AG09309 (cell line): ENCODE measurements at places on chromosomes 11 and 22.
A peak's percentile ranks its signal among the peaks of the same experiment; 100 is the strongest.

DNA sequence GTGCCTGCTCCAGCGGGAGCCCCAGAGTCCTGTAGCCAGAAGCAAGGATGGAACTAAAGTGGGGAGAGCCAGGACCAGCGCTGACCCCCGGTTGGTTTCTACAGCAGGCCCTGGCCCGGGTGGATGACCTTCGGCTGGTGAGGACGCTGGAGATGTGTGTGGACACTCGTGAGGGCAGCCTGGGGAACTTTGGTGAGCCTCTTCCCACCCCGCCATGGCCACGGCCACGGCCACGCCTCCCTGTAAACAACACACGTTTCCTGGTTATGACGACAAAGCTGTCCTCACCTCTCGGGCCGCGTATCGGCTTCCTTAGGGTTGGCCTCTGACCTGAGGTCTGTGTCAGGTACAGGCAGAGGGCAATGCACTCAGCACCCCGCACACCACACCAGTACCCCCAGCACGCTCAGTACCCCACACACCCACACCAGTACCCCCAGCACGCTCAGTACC, 4.1 kb downstream of the LRRC56 start:
- no peak for DNase-seq

DNA sequence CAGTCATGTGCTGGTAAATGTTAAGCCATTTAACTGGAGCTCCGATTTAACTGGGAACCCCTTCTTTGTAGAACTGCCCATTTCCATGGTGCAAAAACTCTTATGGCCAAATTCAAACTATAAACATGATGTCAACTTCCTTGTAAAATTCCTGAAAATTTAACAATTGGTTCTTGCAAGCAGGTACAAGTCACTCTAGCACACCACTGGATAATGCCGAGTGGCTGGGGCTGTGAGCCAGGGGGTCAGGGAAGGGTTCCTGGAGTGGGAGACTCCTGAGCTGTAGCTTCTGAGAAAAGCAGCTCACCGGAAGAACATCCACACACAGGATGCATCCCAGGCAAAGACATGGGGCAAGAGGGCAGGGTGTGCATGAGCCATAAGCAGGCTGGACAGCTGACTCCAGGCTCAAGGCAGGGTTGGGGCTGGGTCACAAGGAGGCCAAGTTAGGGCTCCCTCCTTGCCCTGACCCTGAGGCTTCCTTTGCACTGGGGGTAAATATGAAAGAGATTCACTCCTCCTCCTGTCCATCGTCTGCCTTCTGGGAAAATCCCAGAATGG, 18.2 kb downstream of the P2RY2 start:
- DNase-seq: no peak

GRCh38 chr11:76236092-76236999, 30.0 kb upstream of the WNT11 start:
- DNase-seq: no peak

DNA sequence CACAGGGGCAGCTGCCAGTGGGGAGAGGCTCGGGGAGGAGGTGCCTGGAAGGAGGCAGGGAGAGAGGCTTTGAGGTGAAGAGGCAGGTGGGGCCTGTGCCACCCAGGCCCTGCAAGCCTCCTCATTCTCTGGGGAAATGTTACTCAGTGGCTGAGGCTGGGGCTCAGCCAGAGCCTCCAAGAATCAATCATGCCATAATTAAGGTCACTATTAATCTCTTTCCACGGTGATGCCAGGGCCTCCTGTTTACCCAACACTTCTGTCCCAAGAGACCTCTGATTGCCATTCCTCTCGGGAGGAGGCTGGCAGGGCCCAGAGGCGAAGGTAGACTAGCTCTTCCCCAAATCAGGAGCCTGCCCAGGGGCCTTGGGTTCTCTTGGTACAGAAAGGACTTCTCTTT, 38.4 kb downstream of the GDPD5 start:
- no peak for DNase-seq

DNA sequence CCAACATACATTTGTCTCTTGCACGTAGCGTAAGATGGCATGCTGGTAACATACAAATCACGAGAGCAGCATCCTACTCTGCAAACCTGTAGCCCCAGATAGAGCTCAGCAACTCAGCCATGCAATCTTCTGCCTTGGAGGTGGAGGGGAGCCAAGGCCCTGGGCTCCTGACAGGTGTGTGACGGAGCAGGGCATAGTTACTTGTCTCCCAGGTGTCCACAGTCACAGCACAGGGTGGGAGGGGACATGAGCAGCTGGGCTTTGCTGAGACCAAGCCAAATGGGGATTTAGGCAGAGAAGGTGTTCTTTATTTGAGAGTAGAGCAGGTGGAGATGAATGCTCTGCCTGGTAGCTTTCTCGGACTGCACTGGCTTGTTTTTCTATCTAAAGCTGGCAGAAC, 111.7 kb downstream of the TEAD1 start:
- no peak for DNase-seq

DNA sequence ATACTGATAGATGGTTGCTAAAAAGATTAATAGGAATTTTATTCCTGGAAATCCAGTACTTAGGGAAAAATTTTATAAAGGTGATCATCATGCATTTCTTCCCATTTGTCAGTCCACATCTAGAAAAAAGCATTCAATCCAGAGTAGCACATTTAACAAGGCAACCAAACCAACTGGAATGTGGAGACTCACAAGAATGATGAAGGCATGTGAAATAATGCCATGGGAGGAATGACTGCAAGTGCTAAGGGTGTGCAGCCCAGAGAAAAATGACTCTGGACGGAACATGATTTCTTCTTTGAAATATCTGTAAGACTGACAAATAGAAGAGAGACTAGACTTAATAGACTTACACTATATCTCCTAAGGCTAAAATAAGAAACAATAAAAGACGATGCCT, 33.8 kb downstream of the BLID start:
- no peak for DNase-seq

DNA sequence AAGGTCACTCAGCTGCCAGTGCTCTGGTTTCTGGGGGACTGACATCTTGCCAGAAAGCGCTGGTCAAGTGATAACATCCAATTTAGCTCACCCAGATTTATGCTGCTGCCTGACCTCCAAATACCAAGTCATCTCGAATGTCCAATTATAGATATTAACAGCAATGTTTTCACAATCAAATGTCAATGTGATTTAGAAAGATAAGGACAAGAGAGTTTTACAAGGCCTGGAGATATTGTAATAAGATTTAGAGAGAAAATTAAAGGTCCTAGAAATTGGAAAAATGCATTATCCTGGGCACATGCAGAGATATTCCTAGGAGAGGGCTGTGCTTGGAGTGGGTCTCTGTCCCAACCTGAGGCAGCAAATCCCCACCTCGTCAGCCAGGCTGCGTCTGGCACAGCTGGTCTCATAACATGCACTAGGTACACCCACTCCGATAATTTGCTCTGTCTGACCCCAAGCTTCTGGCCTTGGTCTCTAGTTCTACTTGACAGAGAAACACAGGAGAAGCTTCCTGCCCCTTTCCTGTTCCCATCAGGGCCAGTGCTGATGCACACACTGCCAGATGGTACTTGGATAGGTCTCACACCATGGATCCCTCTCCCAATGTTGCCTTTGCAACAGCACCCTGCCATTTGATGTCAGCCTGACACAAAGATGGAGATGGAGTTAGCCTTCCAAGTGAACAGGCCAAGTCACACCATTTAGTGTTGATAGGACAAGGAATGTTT, 28.6 kb downstream of the USH1C start:
- DNase-seq: no peak

DNA sequence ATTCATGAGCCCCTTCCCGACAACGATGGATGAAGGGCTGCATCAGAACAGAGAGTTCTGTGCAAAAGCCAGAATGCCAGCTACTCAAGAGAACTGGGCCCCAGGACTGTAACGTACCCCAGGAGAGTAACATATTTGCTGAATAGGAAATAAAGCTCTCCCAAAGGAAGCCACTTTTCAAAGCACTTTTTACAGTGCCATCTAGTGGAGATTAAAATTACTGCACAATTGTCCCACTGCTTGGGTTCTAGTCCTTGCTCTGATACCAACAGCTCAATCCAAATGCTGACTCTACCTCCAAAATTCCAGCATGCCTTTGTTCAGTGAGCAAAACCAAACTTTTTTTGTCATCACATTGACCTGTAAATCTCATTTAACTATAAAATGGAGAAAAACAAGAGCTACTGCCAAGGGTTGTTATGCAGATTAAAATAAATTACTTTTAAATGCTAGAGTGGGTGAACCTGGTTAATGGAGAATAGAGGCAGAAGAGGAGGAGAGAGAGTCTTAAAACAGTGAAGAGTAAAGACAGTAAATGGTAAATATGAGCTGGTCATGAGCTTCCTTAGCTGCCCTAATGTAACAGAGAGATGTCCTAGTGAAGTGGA, 87.6 kb upstream of the FSHB start:
- no peak for DNase-seq

DNA sequence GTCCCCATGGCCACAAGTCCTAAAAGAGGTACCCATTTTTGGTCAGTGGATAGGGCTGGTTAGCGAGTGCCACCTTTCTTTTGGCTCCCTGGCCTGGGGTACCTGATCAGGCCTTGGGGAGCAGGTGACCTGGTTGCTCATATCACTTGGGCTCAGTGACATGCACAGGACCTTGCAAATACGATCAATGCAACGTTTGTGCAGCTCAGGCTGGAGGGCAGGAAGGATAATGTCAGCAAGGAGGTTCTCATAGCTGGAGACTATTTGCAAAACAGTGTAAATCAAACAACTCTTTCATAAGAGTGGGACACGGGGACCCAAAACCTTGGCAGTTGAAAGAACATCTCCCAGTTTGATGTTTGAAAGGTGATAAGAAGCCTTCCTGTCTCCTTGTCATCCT, 127.4 kb upstream of the CADM1 start:
- no peak for DNase-seq

- no peak for DNase-seq
These were observed 158.2 kb downstream of the TRIM29 start for GRCh38 chr11:119979701-119980100.

DNA sequence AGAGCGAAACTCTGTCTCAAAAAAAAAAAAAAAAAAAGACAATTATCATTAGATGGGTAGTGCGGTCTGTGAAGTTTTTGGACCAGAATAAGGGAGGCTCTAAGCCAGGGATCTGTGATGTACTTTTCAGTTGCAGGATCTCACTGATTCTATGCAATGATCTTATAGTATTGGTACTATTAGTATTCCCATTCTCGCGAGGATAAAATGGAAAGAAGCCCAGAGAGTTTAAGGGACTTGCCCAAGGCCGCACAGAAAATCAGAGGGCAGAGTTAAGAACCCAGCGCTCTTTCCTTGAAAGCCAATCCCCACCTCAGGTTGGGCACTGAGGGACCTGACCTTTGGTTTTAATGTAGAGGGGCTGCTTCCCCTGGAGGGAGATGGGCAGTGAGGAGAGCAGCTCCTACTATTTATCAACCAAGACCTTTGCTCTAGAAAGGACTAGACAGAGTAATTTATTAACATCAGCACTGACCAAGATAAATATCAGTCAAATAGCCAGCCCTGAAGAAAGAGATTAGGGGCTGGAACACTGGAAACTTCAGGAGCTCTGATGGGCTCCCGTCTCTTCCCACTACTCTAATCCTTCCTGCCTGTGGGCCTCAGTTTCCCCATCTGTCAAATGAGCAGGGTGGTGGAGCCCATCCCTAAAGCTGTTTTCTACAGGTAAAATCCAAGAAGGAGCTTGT, 6.0 kb downstream of the NIPSNAP1 start:
- no peak for DNase-seq

DNA sequence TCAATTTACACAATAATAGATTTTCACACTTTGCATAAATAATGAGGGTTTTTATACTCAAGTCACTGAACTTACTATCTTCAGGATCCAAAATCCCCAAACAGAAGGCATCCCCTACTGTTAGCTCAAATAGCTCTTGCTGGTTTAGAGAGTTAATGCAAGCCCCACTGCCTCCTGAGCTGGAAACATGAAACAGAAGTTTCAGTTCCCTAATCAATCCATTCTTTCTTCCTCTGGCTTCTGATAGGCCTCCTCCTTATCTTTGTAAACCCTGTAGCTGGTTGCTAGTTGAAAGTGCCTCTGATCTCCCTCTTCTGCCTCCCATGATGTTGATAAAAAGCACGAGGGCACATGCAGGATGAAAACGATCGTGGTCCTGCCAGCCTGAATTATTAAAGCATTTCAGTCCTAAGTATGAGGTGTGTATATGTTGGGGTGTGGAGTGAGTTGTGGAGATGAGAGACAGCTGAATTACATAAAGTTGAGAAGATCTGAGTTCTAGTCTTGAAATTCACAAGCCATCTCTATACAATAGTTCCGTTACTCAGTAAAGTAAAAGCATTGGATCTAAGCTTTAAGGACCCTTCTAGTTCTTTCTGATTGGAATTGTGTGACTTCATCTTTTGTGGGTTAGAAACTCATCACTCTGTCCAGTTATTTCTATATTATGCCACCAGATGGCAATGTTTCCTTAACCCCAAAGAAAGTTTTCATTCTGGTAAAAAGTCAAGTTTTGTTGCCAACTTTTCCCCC, 35.0 kb upstream of the EHF start:
- DNase-seq: peak; percentile 23

GRCh38 chr11:104279587-104279986, 115.6 kb upstream of the PDGFD start:
- DNase-seq: no peak

- DNase-seq: no peak
These were observed 16.4 kb downstream of the ATP5MG start for GRCh38 chr11:118417801-118418200.

DNA sequence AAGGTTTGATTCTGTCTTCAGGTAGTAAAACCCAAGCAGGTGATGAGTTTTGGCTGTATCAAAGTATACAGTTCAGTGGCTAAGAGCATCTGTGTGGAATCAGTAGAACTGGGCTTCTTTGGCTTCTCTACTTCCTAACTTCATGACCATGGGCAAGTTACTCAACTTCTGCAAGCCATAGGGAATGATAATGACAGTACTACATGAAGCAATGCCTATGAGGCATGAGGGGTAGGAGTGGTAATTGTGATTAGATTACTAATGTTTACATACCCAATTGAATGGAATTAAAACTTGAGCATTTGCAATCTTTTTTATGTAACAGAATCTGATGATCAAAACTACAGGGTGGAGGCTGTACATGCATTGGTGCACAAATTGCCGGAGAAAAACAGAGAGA, 164.3 kb downstream of the PGR start:
- no peak for DNase-seq

DNA sequence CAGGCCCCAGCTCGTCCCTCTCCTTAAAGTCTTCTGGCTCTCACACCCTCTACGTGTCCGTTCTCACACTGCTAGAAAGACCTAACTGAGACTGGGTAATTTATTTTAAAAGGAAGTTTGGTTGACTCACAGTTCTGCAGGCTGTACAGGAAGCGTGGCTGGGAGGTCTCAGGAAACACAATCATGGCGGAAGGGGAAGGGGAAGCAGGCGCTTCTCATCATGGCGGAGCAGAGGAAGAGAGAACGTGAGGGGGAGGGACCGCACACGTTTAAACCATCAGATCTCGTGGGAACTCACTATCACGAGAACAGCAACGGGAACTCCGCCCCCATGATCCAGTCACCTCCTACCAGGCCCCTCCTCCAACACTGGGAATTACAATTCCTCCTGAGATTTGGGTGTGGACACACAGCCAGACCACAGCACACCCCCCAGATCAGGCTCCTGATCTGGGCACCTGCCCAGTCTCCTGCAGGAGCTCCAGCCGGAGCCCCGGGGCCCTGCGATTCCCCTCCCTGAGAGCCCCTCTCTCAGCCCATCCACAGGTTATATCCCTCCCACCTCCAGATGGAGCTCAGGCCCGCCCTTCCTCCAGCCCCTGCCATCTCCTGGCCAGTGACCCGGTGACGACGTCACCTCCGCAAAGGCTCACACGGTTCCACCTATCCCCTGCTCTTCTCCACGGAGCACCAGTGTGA, 170.2 kb downstream of the BRD1 start:
- no peak for DNase-seq
